ENCODE measurements at places on chromosomes 12 and 14. TPM values are rescaled to one million over a fixed set of nuclear protein-coding genes. Genes with fewer than 3 reads are reported as not detected.

LALBA gene
- total RNA-seq = not detected

ITGA5 gene
- 355 TPM for total RNA-seq

P2RX2 gene
- total RNA-seq = not detected

DPPA3 gene
- total RNA-seq = not detected

SIRT4 gene
- total RNA-seq = 0.59 TPM

ATP2B1 gene
- total RNA-seq = 39.0 TPM

IL26 gene
- not detected for total RNA-seq

Measured in bronchus fibroblast of lung (primary cell).